Bronchial epithelial cell (primary cell): ENCODE measurements at places on chromosomes 6 and 20.

DNA sequence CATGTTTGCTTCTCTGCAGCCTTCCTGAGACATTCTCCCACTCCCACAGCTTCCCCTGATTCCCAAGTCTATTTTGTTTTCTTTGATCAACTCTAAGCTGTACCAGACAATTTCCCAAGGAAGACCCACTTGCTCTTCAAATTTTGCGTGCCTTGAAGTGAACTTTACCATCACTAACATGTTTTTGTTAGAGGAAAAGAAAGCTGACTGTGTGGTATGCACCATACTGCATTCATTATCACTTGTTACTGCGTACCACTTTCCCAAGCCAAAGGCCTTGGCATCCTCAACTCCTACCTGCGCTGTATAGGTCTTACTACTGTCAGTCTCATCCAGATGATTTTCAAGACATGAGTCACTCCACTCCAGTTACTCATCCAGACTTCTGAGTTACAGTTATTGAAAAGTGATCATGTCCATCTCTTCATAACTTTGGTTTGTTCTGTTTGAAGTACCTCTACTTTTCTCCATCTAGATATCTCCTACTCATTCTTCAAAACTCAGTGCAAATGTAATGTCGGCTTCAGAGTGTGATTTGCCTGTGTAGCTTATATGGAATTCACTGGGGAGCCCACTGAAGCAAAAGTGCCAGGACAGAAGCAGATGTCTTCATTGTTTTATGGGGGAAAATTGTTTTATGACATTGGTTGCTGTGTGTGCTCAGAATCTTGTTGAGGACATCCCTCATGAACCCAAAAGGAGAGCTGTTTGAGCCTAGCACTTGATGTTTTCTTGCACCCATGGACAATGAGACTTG is 5.2 kb downstream of the RPS12 start:
- peak; percentile 72 for DNase-seq

GRCh38 chr20:25246182-25246999 is 1.5 kb upstream of the PYGB start:
- no peak for DNase-seq

DNA sequence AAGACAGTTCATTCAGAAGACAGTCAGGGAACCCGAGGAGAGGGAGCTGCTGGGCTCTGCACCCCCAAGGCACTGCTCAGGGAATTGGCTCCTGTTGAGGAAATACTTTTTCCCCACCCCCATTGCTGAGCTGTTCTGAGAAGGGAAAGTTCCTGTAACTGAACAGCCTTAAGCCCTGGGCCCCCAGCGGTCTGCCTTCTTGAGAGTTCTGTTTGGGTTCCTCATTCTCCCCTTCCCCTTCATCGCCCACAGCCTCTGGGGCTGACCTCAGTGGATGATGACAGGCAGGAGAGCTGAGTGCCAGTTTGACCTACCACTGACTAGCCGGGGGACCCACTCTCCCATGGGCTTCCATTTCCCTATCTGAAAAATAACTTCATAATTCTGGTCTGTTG is 10.7 kb downstream of the HCK start:
- DNase-seq: no peak

- no peak for DNase-seq
Measured at GRCh38 chr6:165586706-165587105, 76.3 kb downstream of the PDE10A start.

DNA sequence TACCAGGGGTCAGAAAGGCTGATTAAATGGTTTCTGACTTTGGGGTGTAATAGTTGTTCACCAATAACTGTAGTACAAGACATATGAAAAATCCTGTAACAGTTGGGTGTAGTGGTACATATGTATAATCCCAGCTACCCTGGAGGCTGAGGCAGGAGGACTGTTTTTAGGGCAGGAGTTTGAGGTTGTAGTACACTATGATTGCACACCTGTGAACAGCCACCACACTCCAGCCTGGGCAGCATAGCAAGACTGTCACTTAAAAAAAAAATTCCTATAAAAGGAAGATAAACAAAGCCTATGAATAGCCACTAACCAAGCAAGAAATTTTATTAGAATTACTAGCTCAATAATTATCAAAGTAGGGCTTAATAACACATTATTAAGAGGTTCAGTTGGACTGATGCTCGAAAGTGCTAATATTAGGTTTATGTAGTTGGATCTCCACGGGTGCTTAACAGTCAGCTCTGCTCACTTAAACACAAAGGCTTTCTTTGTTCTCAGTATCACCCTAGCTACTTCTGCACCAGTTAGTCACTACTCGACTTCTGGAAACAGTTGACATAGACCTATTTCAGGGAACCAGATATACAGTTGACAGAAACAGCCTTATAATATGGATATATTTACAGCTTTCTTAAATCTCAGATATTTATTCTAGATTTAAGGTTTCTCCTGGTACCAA is 113.0 kb downstream of the MTFR2 start:
- peak; percentile 8 for DNase-seq

- DNase-seq: peak; percentile 42
Measured at GRCh38 chr6:100664274-100665040, 199.7 kb upstream of the SIM1 start.

DNA sequence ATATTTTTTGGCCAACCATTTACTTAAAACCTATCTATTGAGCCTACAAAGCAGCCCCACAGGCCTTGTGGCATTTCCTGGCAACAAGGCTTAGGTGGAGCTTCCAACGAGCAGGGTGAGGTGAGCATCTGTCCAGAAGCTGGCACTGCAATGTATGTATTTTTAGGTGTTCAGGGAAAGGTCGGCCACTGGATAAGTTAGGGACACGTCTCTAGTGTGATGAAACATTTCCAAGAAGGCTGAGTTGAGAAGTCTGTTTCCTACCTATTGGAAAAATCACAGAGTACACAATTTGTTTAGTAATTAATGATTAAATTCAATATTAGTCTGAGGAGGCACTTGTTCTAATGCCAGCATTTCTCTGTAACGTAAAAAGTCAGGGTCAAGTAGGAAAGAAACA is 17.8 kb upstream of the RCAN2 start:
- DNase-seq: no peak

DNA sequence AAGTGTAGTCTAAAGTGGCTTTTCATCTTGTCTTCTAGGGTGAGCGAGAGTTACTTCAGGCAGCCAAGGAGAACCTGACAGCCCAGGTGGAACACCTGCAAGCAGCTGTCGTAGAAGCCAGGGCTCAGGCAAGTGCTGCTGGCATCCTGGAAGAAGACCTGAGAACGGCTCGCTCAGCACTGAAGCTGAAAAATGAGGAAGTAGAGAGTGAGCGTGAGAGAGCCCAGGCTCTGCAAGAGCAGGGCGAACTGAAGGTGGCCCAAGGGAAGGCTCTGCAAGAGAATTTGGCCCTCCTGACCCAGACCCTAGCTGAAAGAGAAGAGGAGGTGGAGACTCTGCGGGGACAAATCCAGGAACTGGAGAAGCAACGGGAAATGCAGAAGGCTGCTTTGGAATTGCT is 27.1 kb downstream of the C20orf173 start:
- no peak for DNase-seq

GRCh38 chr6:44761046-44761445 is 373.5 kb downstream of the CDC5L start:
- DNase-seq: no peak

DNA sequence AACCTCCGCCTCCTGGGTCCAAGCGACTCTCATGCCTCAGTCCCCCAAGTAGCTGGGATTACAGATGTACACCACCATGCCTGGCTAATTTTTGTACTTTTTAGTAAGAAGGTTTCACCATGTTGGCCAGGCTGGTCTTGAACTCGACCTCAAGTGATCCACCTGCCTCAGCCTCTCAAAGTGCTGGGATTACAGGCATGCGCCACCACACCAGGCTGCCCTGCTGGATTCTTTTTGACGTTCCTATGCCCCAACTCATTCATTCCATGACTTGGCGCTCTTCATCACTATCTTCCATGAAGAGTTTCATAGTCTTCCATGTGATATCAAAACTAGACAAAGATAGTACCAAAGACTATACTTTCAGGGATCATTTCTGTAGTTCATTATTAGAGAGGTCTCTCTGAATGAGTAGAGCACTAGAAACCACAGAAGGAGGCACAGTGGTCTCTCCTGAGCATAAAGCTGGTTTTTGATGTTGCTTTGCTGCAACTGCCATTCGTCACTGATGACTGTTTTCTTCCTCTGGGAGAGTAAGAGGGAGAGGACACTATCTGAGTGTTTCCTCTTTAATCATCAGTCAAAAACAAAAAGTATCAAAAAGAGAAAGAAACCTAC is 23.5 kb downstream of the DNAAF9 start:
- DNase-seq: no peak

DNA sequence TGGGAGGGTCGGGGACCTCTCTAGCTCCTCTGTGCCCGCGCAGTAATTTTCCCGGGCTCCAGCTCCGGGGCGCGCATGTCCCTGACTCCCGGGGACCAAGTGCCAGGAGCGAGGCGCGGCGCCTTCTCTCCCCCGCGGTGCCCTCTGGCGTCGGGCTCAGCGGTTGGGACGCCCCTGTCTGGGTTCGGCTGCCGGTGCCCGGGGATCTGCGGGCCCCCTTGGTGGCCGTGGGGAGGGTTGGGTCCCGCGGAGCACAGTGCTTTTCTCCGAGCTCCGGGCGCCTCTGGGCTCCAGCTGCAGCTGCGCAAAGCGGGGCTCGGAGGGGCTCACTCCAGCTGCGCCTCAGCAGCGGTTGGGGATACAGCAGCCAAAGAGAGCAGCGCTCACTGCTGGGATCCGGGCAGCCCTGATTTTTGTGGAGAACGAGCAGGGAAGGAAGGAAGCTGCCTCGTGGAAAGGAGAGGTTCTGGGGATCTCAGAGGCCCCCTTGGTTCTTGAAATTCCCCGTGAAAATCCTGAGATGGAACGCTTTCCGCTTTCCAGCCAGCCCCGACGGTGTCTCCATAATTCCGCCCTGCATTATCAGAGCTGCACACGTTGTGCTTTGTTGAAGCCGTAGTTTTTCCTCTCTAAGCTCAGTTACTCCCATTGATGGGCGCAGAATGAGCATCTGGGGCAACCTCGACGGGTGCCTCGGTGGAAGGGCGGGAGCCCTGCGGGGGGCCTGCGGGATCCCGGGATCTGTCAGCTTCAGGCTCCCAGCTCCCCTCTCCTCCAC is 861 bp downstream of the PPP1R14C start:
- DNase-seq: no peak
